ENCODE measurements at places on chromosomes 3 and 15. TPM values are rescaled to one million over a fixed set of nuclear protein-coding genes. Genes with fewer than 3 reads are reported as not detected.

Gene AADACL2
- 2.8 TPM for total RNA-seq

Gene CEP152
- total RNA-seq: 2.7 TPM

GRCh38 chr15:53448232-53449015, 311.0 kb downstream of the WDR72 start:
- no peaks in the 10 kb centered on the region for H3K27me3 ChIP-seq
- no peak overlapping the region for H3K27ac ChIP-seq
- H3K4me1 ChIP-seq: no peaks in the 10 kb centered on the region
- no peaks in the 10 kb centered on the region for H3K36me3 ChIP-seq

Gene KBTBD12
- 1.1 TPM for total RNA-seq

DNA sequence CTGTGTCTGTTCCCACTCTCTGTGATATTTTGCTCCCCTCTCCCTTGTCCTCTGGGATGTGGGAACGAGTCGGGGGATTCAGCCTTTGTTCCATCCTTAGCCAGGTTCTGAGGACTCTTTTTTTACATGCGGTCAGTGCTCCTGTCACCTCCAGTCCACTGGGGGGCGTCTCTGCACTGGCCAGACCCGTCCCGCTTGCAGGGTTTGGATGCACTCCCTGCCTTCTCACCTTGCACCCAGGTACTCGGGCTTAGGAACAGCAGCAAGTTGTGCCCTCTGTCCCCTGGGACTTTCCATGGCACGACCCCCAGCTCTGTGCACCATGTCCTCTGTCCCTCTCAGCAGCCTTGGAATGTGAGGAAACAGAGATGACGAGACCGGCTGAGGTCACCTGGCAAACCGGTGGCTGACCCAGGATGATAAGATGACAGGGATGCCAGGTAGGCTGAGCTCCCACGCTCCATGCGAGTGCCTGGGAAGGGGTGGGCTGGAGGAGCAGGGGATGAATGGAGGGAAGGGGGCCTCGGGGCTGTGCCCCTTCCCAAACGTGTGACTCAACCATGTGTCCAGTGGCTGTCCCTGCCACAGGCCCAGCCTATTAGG, 27.3 kb upstream of the FGD5 start:
- H3K4me3 ChIP-seq: no peak overlapping the region
- no peak overlapping the region for H3K27ac ChIP-seq
- DNase-seq: peak; percentile 46
- no peaks in the 10 kb centered on the region for H3K27me3 ChIP-seq

- no peaks in the 10 kb centered on the region for H3K36me3 ChIP-seq
- no peaks in the 10 kb centered on the region for H3K4me1 ChIP-seq
- no peak for DNase-seq
- H3K27me3 ChIP-seq: no peaks in the 10 kb centered on the region
- H3K27ac ChIP-seq: no peak overlapping the region
These were observed 306.2 kb upstream of the DPPA4 start for GRCh38 chr3:109643590-109643989.

DNA sequence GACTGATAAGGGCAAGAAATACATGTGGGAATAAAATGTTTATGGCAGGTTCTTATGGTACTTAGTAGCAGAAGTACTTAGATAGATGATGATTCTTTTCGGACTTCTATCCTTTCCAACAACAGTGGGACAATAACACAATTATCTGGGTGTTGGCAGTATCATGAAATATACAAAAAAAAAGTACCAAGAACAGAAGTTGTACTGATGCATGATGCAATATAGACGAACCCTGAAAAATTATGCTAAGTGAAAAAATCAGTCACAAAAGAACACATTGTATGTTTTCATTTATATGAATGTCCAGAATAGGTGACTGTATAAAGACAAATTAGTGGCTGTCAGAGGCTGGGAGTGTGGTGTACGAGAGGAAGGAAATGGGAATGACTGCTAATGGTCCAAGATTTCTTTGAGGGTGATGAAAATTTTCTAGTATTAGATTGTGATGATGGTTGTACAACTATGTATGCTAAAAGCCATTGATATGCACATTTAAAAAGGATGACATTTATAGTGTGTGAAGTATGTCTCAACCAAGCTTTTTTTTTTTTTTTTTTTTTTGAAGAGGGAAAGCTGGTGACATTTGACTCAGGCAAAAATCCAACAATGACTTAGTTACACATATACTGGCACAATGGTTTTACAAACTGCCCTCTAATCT, 20.0 kb downstream of the PDE12 start:
- no peak overlapping the region for H3K27ac ChIP-seq
- no peaks in the 10 kb centered on the region for H3K4me1 ChIP-seq
- no peak overlapping the region for H3K4me3 ChIP-seq
- DNase-seq: no peak
- no peaks in the 10 kb centered on the region for H3K27me3 ChIP-seq

DNA sequence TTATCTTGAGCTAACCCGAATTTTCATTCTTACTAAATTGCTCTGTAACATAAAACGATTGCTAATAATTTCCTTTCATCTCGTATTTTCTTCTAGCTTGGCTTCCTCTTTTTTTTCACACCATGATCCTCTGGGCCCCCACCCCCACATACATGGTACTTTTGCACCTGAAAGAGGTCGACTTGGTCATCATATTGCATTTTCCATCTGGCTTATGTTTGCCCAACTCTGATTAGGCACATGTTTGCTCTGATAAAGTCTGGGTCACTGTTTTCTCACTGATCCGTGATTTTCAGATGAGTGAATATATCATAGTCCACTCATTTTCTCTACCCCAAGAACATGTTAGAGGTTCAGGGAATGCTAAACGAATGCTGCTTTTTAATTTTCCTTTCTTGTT, 49.5 kb downstream of the ARRDC4 start:
- H3K27me3 ChIP-seq: no peaks in the 10 kb centered on the region
- no peak for DNase-seq
- H3K27ac ChIP-seq: no peak overlapping the region
- H3K36me3 ChIP-seq: no peaks in the 10 kb centered on the region

- no peaks in the 10 kb centered on the region for H3K4me1 ChIP-seq
- H3K27me3 ChIP-seq: no peaks in the 10 kb centered on the region
- no peak for DNase-seq
- no peaks in the 10 kb centered on the region for H3K36me3 ChIP-seq
These were observed 289.4 kb downstream of the LSAMP start for GRCh38 chr3:116155841-116156240.

GRCh38 chr15:52338058-52338457, 42.5 kb upstream of the MYO5C start:
- no peaks in the 10 kb centered on the region for H3K36me3 ChIP-seq
- H3K27ac ChIP-seq: no peak overlapping the region
- H3K27me3 ChIP-seq: no peaks in the 10 kb centered on the region
- no peak overlapping the region for H3K4me3 ChIP-seq
- H3K4me1 ChIP-seq: no peaks in the 10 kb centered on the region
- no peak for DNase-seq

DNA sequence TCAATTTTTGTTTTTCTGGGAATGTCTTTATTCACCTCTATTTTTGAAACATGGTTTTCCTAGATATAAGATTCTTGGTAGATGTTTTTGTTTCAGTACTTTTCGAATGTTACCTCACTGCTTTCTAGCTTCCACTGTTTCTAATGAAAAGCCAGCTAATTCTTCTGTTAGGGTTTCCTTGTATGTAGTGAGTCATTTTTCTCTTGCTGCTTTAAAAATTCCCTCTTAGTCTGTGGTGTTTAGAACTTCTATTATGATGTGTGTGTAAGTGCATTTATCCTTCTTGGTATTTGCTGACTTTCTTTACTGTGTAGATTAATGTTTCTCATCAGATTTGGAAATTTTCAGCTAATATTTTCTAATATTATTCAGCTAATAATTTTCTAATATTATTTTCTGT, 151.1 kb upstream of the OSTN start:
- no peaks in the 10 kb centered on the region for H3K27me3 ChIP-seq
- no peak overlapping the region for H3K4me3 ChIP-seq
- no peaks in the 10 kb centered on the region for H3K36me3 ChIP-seq
- H3K27ac ChIP-seq: no peak overlapping the region

GRCh38 chr15:68580883-68581155, 2.0 kb downstream of the CORO2B start:
- H3K36me3 ChIP-seq: no peaks in the 10 kb centered on the region
- peak overlapping the region; percentile 96 for H3K27ac ChIP-seq
- H3K4me1 ChIP-seq: peaks cover 16% of the 10 kb centered on the region
- no peaks in the 10 kb centered on the region for H3K27me3 ChIP-seq

Gene WDR93
- total RNA-seq: not detected

Gene CCR3
- not detected for total RNA-seq

Gene NPAP1
- 0.40 TPM for total RNA-seq

- DNase-seq: no peak
- H3K27ac ChIP-seq: no peak overlapping the region
- no peak overlapping the region for H3K4me3 ChIP-seq
- H3K36me3 ChIP-seq: no peaks in the 10 kb centered on the region
These were observed 1297.9 kb downstream of the ROBO2 start for GRCh38 chr3:78337801-78338211.

Gene CCDC39
- total RNA-seq: 0.86 TPM

DNA sequence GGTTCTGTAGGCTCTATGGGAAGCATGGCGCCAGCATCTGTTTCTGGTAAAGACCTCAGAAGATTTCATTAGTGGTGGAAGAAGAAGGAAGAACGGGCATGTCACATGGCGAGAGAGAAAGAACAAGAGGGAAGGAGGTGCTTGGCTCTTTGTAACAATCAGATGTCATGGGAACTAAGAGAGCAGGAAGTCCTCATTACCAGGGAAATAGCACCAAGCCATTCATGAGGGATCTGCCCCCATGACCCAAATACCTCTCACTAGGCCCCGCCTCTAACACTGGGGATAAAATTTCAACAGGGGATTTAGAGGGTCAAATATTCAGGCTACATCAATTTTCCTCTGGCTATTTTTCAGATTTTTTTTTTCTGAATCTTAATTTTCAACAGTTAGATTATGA, 954.3 kb downstream of the SQOR start:
- no peaks in the 10 kb centered on the region for H3K4me1 ChIP-seq
- no peaks in the 10 kb centered on the region for H3K27me3 ChIP-seq
- H3K36me3 ChIP-seq: no peaks in the 10 kb centered on the region

DNA sequence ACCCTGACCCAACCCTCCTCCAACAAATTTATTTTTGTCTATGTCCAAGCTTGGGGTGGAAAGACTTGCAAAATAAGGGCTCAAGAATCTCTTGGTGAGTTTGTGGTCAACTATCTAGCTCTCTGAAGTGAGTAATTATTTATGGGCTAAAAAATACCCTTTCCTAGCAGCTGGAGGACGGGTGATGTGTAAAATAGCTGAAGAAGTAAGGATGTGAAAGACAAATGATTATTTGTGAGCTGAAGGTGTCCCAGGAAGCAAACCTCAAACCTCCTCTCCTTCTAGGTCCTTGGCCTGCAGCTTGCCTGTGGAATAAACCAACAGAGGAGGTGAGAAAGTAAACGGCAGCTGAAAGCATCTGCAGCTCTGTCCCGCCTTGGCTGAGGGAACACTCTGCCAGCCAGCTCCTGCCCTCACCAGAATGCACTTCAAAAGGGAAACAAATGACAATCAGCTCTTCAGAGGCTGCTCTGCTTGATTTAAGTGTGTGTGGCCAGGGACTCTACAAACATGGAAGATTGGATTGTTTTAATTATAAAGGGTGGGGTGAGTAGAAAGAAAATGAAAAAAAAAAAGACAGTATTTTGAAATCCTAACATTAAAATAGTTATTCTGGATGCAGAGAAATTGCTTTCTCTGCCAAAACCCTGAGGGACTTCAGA, 60.3 kb downstream of the TM4SF4 start:
- H3K4me3 ChIP-seq: no peak overlapping the region
- H3K27me3 ChIP-seq: no peaks in the 10 kb centered on the region
- peak overlapping the region; percentile 73 for H3K27ac ChIP-seq
- H3K36me3 ChIP-seq: no peaks in the 10 kb centered on the region
- H3K4me1 ChIP-seq: peaks cover 32% of the 10 kb centered on the region

Gene CILP
- 4.6 TPM for total RNA-seq

Gene ACAD9
- total RNA-seq: 41.1 TPM

DNA sequence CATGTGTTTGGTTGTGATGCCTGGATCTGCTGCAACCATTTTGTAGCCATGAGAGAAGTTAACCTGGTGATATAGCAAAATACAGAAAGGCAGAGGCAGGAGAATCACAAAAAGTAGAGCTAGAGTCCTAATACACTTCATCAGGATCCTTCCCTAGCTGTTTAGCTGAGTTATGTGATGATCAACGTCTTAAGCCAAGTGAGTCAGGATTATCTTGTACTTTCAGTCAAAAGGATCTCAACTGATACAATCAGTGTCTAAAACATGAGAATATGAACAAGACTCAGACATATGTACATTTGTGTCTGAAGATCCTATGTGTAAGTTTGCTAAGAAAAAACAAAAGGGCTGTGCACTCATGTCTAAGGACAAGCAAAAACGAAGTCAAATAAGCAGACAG, 236.9 kb downstream of the NTRK3 start:
- no peak for DNase-seq
- H3K27me3 ChIP-seq: no peaks in the 10 kb centered on the region
- no peaks in the 10 kb centered on the region for H3K36me3 ChIP-seq
- no peak overlapping the region for H3K27ac ChIP-seq

Gene RPL4
- 3,316 TPM for total RNA-seq
